ENCODE measurements at places on chromosomes 6 and 20.

DNA sequence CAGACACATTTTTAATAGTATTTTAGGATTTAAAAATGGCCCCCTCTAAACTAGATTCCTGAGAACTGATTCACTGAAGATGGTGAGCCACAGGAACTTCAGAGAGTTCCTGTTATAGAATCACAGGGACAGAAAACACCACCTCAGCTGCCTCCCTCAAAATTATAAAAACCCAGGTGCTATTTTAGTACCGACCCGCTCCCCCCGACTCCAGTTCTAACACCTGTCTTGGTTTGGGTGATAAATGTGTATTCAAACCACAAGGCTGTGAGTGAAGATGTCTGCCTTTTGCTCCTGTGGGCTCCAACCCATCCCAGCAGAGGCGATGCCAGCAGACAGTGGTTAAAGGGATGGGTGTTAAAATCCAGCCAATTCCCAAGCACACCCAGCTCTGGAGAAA, 127.4 kb upstream of the LY86 start:
- no peak for DNase-seq

GRCh38 chr20:35947489-35947888, 6.8 kb downstream of the SCAND1 start:
- no peak for DNase-seq

DNA sequence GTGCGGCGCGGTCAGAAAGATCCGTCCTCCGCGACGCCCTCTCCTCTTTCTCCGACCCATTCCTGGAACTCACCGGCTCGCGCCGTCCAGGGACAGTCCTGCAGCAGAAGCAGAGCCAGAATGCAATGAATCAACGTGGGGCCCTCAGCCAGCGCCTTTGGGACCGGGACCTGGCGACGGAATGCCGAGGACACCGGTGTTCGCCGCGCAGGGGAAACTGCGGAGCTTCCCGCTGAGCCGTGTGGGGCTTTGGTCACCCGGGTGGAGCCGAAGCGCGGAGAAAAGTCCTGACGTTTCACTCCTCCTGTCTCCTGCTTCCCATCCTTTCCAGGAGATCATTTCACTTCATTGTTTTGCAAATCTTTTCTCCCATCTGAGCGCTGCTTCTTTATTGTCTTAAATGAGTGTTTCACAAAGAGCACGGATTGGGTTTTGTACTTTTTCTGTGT, 26.5 kb downstream of the ULBP1 start:
- DNase-seq = no peak

- no peak for DNase-seq
Measured at GRCh38 chr20:50014570-50015562, 32.1 kb downstream of the SNAI1 start.

- DNase-seq = no peak
Measured at GRCh38 chr6:46130666-46131065, 877 bp downstream of the ENPP4 start.

- DNase-seq = no peak
Measured at GRCh38 chr20:3283222-3283820, 44.3 kb upstream of the SLC4A11 start.

DNA sequence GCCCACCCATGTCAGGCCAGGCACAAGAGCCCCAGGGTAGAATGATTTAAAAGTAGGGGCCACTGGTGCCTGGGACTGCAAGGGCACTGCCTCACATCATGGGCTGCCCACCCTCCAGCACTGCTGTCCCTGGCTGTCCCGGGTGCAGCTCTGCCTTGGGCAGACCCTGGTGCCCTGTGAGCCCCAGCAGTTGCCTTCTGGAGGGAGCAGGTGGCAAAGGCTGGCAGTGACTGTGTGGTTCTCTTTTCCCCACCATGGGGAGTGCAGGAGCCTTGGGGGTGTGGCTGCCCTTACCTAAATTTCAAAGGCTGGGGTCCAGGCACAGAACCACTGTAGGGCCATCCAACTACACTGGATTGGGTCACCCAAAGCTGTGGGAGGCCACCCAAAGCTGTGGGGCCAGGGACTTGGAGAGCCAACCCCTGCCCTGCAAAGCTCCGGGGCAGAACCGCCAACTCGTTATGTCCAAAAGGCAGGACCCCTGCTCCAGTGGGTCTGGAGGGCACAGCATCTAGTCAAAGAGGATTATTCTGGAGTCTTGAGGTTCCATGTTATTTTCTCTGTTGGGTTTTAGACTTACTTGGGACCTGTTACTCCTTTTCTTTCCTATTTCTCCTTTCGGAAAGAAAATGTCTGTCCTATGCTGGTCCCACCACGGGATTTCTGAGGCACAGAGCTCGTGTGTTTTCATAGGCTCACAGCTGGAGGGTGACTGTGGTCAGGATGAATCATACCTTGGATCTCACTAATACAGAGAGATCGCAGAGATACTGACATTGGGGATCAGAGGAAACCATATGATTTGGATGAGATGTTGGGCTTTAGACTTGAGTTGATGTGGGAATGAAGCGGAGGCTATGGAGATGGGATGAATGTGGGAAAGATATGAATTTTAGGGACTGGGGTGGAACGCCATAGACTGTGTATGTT, 65.3 kb downstream of the RAMACL start:
- DNase-seq = no peak

GRCh38 chr20:36756496-36756895, 10.6 kb upstream of the NDRG3 start:
- DNase-seq = no peak

DNA sequence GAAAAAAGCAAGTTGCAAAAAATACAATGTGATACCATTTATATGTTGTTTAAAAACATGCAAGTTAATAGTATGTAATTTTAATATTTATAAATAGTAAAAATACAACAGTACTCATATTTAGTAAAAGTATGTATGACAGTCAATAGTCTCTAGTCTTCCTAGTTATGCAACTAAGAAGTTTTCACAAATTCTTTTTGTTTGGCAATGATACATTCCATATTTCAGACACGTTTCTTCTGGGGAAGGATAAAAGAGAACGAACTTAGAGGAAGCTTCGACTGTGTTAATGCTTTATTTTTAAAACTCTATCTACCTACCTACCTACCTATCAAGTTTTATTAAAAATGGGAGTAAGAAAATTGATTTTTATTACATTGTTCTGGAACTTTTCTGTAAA, 77.7 kb downstream of the UBE3D start:
- DNase-seq = no peak

DNA sequence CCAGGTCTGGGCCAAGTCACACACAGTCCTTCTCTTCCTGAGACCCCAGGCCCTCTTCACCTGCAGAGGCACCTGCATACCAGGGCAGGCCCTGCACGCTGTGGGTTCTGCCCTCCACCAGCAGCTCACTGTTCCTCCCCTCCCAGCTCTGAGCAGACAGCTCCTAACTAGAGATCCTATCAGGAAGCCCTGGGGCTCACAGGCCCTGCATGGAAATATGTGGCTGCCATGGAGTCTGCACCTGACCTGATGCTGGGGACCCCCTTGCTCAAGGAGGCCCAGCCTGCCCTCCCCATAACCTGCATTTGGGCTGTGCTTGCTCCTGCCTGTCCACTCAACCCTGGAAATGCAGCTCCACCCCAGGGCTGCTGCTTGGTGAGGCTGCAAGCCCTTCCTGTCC, 14.6 kb upstream of the HLA-G start:
- DNase-seq = no peak

DNA sequence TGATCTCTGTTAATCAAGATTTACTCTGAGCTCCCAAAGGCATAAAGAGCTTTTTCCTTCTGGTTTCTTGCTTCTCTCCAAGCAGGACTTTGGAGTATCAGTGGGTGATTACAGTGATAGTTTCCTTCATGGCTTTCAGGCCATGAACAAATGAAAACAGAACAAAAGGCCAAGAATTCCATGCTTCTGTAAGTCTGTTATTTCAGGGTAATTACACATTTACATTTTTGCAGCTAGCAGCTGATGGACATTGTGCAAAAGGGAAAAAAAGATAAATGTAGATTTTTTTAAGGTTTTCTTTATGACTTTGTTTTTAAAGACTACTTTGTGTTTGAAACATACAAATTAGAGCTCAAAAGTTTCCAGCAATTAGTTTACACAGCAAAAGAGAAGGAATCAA, 441.6 kb downstream of the PLCB1 start:
- no peak for DNase-seq

GRCh38 chr6:41714556-41715273, 20.7 kb downstream of the TFEB start:
- DNase-seq = no peak

GRCh38 chr6:36128073-36128472, 2.2 kb upstream of the MAPK13 start:
- no peak for DNase-seq

GRCh38 chr6:126824226-126824625, 294.2 kb upstream of the RSPO3 start:
- DNase-seq = no peak

GRCh38 chr20:47118641-47119040, 224.0 kb downstream of the EYA2 start:
- DNase-seq = no peak

DNA sequence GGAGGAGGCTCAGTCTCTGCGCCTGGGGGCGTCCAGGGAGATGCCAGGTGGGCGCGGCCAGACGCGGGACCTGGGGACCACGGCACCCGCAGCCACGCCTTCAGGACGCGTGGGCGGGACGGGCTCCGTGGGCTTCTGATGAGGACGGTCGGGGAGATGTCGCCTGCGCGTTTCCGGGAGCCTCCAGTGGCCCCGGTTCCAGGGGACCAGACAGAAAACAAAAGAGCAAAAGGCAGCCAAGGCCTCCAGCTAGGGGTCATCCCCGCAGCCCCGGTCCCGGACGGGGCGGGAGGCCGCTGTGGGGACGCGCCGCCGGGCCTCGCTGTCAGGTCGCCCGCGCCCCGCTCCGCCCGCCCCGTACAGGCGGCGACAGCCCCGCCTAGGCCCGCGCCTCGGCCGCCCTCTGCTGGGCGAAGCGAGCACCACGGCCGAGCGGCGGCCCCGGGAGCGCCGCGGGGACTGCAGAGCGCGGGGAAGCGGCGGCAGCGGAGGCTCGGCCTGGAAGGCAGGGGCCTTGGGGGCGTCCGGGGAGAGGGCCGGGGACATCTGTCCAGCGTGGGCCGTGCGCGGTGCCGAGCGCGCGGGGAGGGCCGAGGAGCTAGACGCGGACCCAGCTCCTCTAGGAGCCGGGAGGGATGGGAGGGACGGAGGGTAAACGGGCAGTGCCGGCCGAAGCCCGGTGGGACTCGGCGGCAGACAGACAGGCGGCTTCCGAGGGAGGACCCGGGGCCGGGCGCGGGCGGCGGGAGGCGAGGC, 48.7 kb downstream of the TMEM242 start:
- no peak for DNase-seq

DNA sequence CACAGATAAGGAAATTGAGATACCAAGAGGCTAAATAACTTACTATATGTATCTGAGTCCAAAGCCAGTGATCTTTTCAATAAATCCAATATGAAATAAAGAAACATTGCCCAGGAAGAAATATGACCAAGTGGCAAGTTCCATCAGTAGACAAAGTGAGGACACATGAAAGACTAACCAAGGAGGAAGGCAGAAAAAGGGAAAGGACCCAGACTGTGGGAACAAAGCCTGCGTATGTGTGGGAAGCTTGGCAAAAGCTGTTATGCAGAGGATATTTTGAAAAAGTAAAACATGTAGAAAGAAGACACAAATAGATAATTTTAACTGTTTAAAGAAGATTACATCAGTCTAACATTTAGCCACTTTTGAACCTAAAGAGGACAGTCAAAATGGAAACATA, 264.4 kb upstream of the PRDM1 start:
- DNase-seq = no peak

DNA sequence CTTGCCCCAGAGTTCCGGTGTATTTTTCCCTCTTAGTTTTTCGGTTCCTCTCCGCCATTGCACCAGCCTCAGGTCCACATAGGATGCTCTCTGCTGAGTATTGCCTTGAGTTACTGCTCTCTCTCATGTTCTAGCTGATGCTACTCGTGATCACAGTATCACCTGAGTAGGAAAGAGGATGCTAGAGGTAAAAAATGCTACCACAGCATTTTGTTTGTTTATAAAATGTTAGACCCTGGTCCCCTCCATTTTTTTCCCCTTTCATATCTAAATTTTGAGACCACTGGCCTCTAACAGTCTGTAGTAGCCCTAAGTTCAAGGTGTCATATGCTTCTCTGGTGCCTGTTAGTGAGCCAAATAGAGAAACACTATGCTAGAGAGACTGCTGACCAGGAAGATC, 175.5 kb downstream of the OR2B2 start:
- no peak for DNase-seq

DNA sequence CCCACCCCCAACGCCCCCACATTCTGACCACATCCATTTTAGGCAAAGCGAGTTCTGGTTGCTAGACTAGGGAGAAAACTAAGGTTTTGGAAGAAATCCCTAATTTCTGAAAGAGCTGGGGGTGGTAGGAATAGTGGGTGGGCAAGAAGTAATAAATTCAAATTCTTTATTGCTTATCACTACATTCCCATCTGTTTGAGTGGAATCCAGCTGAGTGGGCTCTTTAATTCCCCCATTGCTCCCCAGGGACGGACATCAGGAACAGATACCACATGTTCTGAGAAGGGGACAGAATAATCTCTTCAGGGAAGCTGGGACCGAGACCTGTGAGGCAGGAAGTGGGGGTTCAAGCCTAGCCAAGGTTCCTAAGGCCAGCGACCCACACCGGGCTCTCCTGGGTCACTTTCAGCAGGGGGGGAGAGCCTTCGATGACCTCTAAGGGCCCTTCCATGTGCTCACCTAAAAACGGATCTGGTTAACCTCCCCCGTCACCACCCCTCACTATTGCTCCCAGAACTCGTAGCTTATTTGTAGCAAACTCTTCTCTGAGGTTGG, 42.3 kb upstream of the MRPS10 start:
- DNase-seq = no peak

GRCh38 chr6:14000901-14001300, 76.1 kb downstream of the RNF182 start:
- no peak for DNase-seq

DNA sequence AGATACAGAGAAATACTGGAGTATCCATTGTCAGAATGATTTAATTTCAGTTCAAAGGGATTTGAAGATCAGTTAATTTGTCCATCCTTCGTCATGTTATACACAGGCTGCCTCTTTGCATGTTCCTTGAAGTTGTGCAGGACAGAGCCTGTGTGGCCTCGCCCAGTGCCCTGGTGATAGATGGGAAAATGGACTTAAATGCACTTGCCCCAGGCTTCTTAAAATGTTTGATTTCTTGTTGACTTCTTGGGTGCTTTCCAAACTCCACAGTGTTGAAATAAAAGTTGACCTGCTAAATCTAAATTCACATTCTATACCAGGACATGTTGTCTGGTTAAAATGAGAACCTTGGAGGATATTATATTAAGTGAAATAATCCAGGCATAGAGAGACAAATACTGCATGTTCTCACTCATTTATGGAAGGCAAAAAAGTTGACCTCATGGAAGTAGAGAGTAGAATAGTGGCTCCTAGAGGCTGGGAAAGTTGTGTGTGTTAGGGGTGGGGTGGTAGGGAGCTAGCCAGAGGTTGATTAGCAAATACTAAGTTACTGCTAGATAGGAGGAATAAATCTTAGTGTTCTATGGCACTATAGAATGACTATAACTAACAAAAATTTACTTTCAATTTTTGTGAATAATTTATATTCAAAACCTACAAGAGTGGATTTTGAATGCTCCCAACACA, 25.3 kb downstream of the MARCKS start:
- DNase-seq = no peak

GRCh38 chr6:71481011-71481410, 192.4 kb downstream of the OGFRL1 start:
- no peak for DNase-seq
